ENCODE measurements at places on chromosomes 1 and 21.

GRCh38 chr1:226708342-226708780 lies 30.7 kb downstream of the ITPKB start:
- DNase-seq: peak; percentile 51

GRCh38 chr1:117842408-117843170 lies 86.8 kb downstream of the GDAP2 start:
- DNase-seq: no peak

- no peak for DNase-seq
These were observed 78.1 kb downstream of the KIF26B start for GRCh38 chr1:245232931-245233330.

DNA sequence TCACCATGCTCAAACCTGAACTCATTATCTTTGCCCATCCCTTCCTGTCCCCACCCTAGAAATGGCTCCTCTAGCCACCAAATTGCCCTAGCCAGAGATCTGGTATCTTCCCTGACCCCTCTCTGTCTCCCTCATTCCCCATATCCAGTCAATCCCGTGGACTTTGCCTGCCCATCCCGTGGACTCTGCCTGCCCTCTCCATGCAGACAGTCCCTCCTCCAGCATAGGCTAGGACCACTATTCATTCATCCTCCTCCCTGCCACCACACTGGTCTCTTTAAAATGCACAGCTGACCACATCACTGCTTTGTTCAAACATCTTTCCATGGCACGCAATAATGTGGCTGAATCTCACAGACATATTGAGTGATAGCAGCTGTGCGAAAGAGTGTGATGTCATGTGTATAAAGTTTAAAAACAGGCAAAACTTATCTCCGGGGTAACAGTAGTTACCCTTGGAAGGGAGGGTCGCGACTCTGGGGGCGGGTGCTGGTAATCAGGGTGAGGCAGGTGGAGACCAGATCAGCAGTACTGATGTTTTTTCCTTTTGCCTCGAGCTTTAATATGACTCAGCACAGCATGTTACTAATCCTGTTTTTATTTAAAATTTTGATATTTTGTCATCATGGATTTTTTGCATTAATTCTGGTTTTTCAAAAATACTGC lies 4.8 kb upstream of the SLC2A1 start:
- no peak for DNase-seq

DNA sequence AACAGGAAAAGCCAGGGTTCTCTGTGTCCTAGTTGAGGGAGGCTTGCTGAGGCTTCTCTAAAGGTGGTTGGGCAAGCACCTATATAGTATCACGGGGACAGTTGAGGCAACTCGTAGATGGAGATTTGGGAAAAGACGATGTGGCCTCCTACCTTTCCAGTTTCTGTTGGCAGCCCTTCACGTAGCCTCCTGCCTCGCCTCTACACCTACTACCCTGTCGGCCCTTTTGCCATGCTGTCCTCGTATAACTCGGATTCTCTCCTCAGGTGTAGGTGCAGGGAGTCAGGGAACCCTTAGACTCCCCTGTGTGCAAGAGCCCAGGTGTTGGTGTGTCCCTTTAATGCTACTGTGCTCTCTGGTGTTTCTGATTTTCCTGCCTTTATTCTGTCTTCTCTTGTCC lies 10.3 kb downstream of the ZNF692 start:
- no peak for DNase-seq

GRCh38 chr1:177869586-177869985 lies 100.3 kb downstream of the SEC16B start:
- no peak for DNase-seq

GRCh38 chr1:191582169-191582568 lies 576.1 kb upstream of the RGS18 start:
- DNase-seq: no peak

- DNase-seq: no peak
These were observed 724 bp upstream of the CALML6 start for GRCh38 chr1:1914101-1914970.

DNA sequence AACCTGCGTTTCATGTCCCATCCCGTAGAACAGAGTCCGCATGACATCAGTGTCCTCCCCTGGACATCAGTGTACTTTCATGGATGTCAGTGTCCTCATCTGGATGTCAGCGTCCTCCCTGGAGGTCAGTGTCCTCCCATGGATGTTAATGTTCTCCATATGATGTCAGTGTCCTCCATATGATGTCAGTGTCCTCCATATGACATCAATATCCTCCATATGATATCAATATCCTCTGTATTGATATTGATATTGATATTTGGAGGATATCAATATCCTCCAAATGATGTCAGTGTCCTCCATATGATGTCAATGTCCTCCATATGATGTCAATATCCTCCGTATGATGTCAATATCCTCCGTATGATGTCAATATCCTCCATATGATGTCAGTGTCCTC lies 284.9 kb downstream of the AJAP1 start:
- DNase-seq: no peak

- no peak for DNase-seq
These were observed 31.7 kb downstream of the LAMB3 start for GRCh38 chr1:209620487-209620884.

GRCh38 chr1:54597455-54598030 lies 25.8 kb downstream of the FAM151A start:
- DNase-seq: no peak

DNA sequence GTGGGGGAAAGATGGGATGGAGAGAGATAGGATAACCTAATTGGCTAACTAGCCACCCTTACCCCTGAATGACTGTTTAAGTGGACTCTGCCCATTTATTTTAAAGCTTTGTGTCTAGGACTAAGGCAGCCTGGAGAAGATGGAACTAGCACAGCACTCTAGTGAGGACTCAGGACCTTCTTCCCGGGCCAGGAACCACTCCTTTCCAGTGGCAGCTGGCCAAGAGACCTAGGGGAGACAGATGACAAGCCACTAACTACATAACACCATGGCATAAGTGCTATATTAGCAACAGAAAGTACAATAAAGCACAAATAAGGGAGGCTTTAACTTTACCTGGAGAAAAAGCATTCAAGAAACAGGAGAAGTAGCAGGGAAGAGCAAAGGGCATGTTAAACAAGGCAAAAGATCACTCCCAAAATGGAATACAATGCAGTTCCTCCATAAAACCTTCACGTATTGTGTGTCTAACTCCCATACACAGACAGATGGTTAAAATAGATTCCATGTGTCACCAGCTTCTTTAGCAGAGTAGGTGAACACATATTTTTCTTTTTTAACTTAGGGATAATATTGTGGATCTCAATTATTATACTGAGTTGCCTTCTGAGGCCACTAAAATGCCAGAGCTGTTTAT lies 20.6 kb downstream of the CLCA1 start:
- no peak for DNase-seq

- DNase-seq: no peak
These were observed 669.8 kb upstream of the B3GALT2 start for GRCh38 chr1:193856261-193856660.

- no peak for DNase-seq
These were observed 34.9 kb upstream of the IVNS1ABP start for GRCh38 chr1:185351734-185352466.

GRCh38 chr1:64823691-64824476 lies 79.0 kb downstream of the RAVER2 start:
- peak; percentile 56 for DNase-seq

GRCh38 chr1:157773493-157774350 lies 3.2 kb downstream of the FCRL2 start:
- no peak for DNase-seq

GRCh38 chr1:55723001-55723400 lies 507.8 kb upstream of the USP24 start:
- no peak for DNase-seq

- DNase-seq: no peak
These were observed 23.1 kb downstream of the GPR137B start for GRCh38 chr1:236165238-236165981.

DNA sequence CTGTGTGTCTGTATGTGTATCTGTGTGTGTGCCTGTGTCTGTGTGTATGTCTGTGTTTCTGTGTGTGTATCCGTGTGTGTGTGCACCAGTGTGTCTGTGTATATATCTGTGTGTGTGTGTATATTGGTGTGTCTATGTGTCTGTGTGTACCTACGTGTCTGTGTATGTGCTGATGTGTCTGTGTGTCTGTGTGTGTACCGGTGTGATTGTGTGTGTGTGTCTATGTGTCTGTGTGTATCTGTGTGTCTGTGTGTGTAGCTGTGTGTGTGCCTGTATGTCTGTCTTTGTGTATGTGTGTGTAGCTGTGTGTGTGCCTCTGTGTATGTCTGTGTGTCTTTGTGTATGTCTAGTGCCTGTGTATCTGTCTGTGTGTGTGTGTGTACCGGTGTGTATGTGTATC lies 32.0 kb downstream of the CAMK2N1 start:
- no peak for DNase-seq

- DNase-seq: no peak
These were observed 127.5 kb upstream of the SAMSN1 start for GRCh38 chr21:14673649-14674048.
